ENCODE measurements at places on chromosomes 1 and 21.

GRCh38 chr1:234214129-234214910 lies 158.9 kb upstream of the COA6 start:
- no peak for DNase-seq

DNA sequence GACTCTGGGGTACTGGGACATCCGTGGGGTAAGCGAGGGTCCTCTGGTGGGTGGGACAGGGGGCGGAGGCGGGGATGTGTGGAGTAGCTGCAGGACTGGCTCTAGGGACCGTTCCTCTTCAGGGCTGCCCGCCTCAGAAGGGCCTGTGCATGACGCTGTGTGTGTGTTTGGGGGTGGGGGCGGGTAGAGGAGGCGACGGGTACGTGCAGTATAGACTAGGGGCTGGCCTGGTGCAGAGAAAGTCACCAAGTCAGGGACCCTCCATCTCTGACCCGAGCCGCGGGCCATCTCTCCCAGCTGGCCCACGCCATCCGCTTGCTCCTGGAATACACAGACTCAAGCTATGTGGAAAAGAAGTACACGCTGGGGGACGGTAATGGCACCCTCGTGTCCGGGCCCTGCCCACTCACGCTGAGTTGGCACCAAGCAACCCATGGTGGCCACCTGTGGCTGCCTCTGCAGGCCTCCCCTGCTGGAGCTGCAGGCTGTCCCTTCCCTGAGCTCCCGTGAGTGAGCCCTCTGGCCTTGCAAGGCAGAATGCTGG lies 342 bp downstream of the GSTM5 start:
- DNase-seq: no peak

DNA sequence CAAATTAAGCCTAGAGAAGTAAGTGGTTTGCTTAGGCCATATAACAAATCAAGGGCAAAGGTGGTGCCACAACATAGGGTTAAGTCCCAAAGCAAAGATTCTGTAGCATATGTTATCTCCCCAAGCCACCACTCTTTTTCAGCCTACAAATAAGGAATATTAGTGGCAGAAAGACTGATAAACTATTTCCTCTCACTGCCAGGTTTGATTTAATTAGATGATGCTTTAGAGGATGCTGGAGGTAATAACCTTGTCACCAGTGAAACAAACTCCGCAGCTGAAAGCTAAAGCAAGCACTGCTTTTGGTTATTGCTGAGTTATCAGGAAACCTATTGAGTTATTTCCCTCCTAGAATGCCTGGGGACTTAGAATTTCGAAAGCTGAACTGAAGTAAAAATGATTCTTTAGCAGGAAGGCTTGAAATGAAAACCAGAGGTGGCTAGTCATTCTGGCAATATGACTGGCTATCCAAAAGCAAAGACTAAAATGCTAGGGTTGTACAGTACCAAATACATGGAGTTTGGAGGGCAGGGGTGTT lies 145.2 kb downstream of the SYT2 start:
- DNase-seq: no peak

DNA sequence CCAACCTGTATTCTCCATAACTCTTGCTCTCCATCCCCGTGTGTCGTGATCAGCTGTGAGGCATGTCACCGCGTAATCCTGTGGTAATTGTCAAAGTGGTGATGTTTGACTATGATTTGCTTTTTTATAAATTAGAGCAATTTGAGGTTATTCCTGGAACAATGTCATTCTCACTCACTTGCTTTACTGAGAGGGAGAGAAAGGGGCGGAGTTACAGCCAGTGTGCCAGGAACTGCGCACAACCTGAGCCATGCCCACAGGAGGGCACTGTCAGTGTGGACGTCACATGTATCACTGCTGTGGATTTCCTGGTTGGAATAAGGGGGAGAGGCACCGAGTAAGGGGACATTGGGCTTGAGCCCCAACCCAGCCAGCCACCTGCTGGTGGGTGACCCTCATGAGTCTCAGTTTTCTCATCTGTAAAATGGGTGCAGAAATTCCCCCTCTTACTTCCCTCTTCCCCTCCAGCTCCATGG lies 6.9 kb downstream of the ADGRB2 start:
- DNase-seq: no peak

DNA sequence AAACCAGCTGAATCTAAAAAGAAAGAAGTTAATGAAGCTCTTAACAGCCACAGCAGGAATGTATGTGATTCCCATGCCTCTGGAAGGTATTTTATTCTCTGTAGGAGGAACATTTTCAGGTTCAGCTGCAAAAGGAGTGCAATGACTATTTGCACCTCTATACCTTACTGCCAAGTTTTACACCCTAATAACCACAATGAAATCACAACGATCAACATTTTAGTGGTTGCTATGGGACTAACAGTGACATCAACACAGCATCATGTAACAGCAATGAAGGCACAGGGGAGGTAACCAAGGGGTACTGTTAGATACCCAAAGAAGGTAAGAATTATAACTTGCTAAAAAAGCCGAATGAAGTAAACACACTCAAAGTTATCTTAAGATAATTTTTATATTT lies 116.3 kb upstream of the HP1BP3 start:
- no peak for DNase-seq

DNA sequence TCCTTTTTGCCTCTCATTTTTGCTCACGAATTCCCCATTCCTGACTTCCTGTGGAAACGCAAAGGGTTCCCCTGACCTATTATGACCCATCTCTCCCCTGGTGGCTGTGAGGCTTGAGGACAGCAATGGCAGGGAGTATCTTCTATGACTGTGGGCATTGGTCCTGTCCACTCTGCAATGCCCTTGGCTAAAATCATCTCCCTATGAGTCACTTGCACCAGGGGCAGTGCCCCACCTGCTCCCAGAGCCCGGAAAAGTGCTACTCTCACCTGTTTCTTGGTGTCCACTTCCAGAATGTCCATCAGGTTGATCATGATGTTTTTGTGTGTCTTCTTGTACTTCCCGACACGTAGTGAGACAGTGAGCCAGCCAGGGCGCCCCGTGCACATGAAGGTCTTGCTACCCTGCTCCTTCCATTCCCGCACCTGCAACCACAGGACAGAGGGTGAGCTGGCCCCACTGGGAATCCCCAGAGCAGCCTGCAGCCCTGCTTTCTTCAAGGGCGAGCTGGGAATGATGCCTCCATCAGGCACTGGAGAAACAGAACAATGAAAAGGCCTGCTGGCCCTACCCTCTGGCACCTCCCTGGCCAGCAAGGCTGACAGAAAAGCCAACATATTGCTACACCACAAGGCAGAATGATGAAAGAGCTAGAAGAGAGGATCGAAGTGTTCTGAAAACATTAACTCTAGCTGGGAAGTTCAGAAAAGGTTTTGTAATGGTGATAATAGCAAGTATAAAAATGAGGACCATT lies 3.5 kb downstream of the DHCR24 start:
- no peak for DNase-seq

GRCh38 chr1:150970808-150971582 lies 3.6 kb downstream of the CERS2 start:
- DNase-seq: no peak

GRCh38 chr1:198641501-198641900 lies 2.7 kb downstream of the PTPRC start:
- DNase-seq: no peak

DNA sequence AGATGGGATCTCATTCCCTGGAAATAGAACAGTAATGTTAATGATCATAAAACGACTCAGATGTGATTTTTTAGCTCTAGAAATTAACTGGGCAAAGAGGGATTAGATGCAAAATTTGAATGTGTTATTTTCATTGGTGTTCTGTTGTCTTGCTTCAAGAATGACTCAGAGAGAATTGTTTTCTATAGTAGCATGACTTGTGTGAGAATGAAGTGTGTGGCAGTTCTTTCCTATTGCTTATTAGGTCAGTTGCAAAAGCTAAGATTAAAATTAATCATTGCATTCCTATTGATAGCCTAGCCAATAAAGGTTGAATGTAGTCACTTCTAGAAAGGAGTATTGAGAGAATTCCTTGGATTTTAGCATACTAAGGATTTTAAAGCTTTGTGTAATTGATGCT lies 22.9 kb downstream of the SPEN start:
- no peak for DNase-seq

DNA sequence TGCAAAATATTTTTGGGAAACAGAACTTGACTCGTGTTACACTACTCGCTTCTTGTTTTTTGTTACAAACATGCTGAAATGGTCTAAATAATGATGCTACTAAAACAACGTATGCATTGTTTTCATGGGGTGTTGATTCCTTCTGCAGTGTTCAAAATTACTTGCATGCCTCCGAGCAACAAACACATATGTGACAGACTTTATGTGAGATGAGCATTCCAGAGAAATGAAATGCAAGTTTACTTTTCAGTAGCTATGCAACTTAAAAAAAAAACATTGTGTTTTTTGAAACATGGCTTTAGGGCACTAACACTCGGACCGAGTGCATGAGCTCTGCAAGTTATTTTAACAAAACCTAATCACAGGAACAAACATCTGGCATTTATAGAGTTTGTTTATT lies 84.8 kb downstream of the CAMTA1 start:
- no peak for DNase-seq

- DNase-seq: no peak
Observed at GRCh38 chr1:112296908-112297307, 99.1 kb upstream of the CTTNBP2NL start.

- DNase-seq: no peak
Observed at GRCh38 chr1:226688056-226688748, 50.9 kb downstream of the ITPKB start.

DNA sequence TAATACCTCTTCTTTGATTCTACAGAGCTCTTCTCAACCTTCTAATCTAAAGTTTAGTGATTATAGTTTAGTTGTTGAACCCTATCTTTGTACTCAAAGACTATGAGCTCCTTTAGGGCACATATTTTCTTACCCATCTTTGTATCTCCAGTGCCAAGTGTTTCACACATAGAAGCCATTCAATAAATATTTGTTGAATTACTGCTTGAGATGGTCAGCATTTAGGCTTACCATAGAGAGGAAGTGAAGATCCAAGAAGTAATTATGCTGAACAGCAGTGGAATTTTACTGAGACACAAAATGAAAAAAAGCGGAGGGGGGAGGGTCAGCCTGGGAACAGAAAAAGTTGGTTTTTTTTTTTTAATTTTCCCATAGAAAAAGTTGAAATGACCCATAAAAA lies 21.9 kb downstream of the PIK3R3 start:
- no peak for DNase-seq

- no peak for DNase-seq
Observed at GRCh38 chr1:237759377-237759776, 131.3 kb downstream of the ZP4 start.

GRCh38 chr1:116567790-116568661 lies 2.8 kb downstream of the CD58 start:
- no peak for DNase-seq

DNA sequence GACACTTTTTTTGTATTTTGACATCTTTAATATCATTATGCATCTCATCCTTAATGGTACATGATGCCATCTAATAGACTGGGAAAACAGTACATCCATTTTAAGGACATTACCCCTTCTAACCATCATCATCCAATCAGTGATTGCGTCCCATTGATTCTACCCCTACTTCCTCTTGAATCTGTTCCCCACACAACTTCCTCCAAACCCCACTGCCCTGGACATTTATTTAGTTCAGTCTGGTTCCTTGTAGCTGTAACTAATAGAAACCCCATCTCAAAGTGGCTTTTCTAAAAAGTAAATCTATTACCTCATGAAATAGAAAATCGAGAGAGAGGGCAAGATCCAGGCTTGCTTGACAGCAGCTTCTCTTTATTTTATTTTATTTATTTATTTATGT lies 2.1 kb upstream of the ITLN1 start:
- DNase-seq: no peak

DNA sequence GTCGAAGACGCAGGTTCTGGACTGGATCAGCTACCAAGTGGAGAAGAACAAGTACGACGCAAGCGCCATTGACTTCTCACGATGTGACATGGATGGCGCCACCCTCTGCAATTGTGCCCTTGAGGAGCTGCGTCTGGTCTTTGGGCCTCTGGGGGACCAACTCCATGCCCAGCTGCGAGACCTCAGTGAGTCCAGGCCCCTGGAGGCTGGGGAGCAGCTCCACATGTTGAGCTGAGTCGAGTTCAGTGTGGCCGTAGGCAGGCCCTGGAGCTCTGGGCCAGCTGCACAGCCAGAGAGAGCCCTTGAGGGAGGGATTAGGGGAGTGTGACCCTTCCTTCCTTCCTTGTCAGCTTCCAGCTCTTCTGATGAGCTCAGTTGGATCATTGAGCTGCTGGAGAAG lies 1.6 kb downstream of the ELF3 start:
- DNase-seq: no peak

GRCh38 chr1:107496002-107496401 lies 355.2 kb downstream of the NTNG1 start:
- DNase-seq: no peak

DNA sequence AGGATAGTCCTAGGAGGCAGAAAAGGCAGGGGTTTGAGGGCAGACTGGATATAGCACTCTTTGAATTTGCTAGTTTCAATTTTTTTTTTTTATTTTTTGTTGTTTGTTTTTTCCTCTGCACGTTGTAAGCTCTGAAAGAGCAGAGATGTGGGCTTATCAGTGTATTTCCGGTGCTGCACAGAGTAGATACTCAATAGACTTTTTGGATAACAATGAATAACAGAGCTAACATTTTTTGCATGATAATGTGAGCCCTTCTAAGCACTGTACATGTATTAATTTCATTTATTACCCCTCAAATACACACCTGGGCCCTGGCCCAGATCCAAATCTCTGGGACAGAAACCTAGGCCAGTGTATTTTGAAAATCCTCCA lies 17.1 kb upstream of the PARP1 start:
- no peak for DNase-seq

GRCh38 chr1:6969106-6969505 lies 183.9 kb downstream of the CAMTA1 start:
- DNase-seq: no peak

DNA sequence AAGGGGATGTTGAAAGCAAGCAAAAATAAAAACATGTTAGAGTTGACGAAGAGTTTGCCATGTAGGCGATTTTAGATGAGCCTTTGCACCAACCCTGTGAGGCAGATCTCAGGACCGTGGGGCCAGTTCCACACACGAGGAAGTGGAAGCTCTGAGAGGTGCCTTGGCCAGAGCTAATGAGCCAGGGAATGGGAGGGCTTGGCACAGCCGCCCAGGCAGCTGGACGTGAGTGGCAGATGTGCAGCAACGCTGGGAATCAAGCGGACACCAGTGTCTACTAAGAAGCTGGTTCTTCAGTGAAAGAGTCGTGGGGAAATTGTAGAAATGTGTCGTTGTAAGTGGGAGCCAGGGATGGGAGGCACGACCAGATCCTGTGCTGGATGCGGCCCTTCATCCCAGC lies 58.9 kb upstream of the COL6A1 start:
- DNase-seq: no peak

- no peak for DNase-seq
Observed at GRCh38 chr1:230236301-230237008, 169.4 kb downstream of the GALNT2 start.
